Hindlimb muscle (tissue), 1 donor: ENCODE measurements at places on chromosomes 3 and 15.
A peak's percentile ranks its signal among the peaks of the same experiment; 100 is the strongest.

GRCh38 chr15:40937762-40938535 lies 8.8 kb downstream of the DLL4 start:
- DNase-seq, result no peak

DNA sequence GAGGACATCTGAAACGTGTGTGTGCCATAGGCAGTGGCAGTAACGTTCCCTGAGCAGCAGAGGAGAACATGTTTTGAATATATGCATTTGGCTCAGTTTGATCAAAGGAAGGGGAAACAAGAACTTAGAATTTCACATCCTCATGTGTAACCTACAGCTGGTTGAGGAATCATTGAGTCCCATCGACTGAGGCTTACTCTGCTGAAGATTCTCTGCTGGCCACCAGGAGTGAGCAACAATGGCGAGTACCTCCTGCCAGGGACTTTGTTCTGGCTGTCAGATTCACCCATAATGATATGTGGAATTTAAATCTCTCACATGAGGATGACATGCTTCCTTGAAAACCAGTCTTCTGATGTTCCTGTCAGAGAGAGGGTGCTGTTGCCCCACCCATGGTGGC lies 21.3 kb downstream of the GORASP1 start:
- DNase-seq, result no peak

- no peak for DNase-seq
Observed at GRCh38 chr3:63128380-63128779, 149.7 kb upstream of the SYNPR start.

DNA sequence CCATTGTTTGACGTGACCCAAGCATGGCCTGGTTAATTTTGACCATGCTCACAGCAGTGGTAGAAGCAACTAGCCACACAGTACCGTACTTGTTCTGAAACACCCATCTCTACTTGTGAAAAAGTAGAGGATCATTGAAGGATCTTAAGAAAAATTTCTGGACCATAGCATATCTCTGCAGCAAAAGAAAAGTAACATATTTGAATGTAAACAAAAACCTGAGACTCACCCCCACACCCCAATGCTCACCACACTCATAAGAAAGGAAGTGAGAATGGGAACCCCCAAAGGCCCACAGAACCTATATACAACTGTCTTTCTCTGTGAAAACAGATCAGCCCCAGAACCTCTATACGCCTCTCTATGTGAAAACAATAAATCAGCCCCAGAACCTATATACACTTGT lies 33.8 kb upstream of the TFRC start:
- DNase-seq, result no peak

- DNase-seq, result no peak
Observed at GRCh38 chr3:139225548-139225947, 118.3 kb upstream of the MRPS22 start.

DNA sequence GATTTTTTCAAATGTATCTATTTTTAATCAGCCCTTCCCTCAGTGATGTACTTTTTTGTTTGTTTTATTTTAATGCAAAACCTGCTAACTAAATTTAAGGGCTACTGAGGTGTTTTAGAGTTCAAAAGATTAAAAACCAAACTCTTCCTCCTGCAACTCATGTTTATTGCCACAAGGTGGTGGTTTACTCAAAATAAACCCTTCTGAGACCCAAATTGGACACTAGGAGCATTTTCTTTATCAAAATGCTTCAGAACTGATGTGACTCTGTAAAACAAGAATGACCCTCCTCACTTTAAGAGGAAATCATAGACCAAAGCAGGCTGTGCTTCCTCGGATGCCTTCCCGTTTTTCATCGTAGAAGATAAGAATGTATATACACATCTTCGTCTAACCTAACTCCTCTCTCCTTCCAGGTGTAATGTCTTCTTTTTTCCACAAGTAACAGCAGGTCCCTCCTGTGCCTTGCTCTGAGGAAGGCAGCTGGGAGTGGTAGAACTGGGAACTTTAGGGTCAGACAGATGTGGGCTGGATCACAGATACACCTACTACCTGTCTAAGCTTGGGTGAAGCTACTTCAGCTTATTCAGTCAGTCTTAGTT lies 2.9 kb upstream of the NME9 start:
- no peak for DNase-seq

DNA sequence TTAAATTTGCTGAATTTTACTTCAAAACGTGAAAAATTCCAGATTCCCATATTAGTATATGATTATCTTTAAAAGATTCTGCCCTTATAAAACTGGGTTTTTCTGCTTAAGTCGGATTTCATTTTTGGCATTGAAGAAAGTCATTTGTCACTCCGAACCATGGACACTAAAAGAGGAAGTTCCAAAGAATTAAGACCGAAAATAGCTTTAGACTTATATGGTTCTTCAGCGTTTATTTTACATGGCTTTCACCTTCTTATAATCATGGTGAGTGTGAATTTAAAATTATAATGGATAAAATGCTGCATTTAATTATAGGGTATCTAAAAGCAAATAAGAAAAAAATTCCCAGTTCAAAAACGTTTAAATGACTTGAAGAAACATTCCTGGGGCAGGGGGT lies 1.0 kb downstream of the C3orf38 start:
- no peak for DNase-seq

DNA sequence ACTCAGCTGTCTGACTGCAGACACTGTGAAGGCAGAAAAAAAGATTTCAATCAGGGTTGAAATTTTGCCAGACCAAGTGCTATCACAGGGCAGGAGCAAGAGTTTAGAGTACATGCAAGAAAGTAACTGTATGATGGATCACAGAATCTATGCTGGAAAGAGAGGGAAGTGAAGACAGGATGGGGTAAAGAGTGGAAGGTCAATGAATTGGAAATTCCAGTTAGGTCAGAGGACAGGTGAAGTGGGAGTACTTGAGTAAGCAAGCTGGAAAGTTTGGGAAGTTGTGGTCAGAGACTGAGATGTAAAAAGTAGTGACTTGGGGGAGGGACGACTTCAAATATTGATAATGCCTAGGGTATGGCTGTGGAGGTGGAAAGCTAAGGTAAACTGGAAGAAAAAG lies 7.2 kb downstream of the SPG11 start:
- DNase-seq, result no peak

- no peak for DNase-seq
Observed at GRCh38 chr15:70025413-70026296, 72.1 kb downstream of the TLE3 start.

- DNase-seq, result no peak
Observed at GRCh38 chr15:63480441-63480821, 24.0 kb upstream of the USP3 start.

DNA sequence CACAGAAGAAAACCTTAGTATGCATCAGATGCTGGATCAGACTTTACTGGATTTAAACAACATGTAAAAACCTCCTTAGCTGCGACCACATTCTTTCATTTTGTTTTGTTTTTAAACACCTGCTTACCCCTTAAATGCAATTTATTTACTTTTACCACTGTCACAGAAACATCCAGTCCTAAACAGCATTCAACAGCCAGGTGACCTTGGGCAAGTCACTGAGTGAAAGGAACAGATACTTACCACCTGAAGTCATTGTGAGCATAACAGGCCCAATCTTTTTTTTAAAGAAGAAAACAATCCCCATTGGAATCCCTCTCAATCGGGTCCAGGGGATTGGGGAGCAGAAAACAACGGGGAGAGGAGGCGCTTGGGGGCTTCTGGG lies 390 bp downstream of the STARD5 start:
- DNase-seq, result no peak

DNA sequence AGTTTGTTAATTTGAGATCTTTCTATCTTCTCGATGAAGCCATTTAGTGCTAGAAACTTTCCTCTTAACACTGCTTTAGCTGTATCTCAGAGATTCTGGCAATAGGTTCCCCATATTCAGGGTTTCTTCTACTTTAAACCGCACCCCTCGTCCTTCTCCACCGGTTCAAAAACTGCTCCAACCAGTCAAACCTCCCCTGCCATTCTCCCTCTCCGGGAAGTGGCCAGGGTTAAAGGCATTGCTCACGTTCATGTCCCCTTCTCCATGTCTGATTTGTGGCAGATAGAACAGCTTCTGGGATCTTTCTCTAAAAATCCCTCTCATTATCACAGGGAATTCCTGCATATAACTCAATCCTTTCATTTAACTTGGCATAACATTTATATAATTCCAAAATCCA lies 14.4 kb downstream of the ALDH1L1 start:
- no peak for DNase-seq

GRCh38 chr3:74531491-74531890 lies 83.0 kb downstream of the CNTN3 start:
- no peak for DNase-seq

DNA sequence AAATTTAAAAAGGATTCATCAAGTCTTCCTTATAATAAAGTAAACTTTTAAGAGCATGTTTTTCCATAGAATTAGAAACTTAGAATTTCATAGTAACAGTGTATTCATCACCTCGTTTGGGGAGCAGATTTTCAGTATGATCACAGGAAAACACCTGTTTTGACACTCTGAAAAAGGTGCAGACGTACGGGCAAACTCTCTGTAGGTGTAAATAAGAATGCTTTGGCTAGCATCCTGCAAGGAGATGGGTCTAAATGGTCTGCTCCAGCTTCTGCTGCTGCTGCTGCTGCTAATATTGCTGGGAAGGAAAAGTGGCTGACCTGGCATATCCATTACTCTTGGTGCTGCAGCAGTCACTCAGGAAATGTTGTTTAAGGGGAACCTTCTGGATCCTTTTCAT lies 66.0 kb downstream of the MBNL1 start:
- no peak for DNase-seq

DNA sequence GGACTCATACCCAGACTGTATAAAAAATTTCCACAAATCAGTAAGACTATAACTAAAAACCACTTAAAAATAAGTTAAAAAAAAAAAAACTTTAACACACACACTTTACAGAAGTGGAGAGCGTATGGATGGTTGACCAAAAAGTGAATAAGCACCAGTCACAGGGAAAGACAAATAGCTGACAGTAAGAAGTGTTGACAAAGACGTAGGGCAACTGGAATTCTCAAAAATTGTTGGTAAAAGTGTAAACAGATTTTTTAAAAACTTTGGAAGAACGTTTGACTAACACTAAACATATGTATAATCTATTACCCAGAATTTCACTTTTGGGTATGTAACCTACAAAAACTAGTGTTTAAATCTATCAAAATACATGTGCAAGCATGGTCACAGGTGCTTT lies 73.7 kb downstream of the TMEM212 start:
- DNase-seq, result no peak

DNA sequence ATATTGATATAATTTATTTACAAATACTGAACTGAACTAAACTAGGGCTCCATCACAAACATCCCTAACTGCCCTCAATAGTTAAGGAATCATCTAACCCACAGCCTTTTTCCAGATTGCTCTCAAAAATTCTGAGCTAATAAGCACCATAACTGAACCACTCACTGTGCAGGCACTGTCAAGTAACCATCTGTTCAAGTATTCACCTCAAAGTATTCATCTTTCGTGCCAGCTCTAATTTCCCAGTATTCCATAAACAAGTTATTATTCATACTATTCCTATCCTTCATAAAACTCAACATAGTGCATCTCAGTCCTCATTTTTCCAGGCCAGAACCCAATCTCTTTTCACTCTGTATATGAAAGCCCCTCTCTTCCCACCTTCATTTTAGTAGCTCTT lies 41.1 kb downstream of the THBS1 start:
- peak; percentile 45 for DNase-seq

DNA sequence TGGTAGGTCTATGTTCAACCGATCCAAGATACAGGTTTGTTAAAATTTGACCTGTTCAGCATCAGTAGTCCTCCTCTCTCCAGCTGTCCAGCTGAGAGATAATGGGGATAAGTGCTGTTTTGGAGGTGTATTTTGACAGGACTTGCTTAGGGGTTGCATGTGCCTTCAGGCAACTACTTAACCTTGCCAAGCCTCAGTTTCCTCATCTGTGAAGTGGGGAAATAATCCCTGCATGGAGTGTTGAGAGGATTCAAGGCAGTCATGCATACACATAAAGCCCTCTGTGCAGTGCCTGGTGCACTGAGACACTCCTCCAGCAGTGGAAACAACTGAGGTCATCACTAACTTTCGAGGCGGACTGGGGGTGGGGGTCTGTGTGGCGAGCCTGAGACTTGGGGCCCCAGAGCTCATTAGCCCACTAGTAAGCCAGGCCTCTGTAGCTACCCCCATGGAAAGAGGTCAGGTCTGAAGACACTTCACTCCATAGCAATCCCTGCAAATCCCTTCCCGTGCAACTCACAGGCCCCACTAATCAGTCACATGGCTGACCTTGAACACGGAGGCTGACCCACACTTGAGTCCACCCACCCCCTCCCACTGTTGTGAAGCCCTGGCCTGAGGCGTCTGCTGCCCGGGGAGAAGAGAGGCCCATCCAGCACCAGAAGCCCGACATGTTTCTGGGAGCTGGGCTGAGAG lies 25.9 kb upstream of the SLC6A6 start:
- DNase-seq, result no peak

- no peak for DNase-seq
Observed at GRCh38 chr15:23761386-23761785, 74.3 kb upstream of the NDN start.

GRCh38 chr3:37686220-37686619 lies 175.5 kb upstream of the CTDSPL start:
- no peak for DNase-seq
